ENCODE measurements at places on chromosomes 6 and 20.
A peak's percentile ranks its signal among the peaks of the same experiment; 100 is the strongest.

DNA sequence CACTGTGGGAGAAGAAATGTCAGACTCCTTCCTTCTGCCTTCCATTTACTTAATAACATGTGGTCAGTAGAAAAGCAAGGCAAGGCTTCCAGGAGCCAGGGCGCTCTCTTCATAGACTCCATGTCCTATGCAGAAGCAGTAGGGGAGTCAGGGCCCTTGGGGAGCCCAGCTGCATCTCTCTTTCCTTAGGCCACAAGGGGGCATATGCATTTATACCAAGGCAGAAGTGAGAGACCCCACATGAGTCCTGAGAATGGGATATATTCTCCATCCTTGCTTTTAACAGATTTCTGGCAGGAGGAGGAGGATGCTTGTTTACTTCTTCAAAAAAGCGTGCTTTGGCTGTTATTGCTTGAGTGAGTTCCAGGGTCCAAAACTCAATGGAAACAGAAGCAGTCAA is 198.5 kb downstream of the HIVEP2 start:
- peak; percentile 50 for DNase-seq

- no peak for DNase-seq
These were observed 23.3 kb downstream of the EDN1 start for GRCh38 chr6:12313306-12313991.

GRCh38 chr6:81889377-81890053 is 137.0 kb upstream of the TENT5A start:
- DNase-seq: no peak

DNA sequence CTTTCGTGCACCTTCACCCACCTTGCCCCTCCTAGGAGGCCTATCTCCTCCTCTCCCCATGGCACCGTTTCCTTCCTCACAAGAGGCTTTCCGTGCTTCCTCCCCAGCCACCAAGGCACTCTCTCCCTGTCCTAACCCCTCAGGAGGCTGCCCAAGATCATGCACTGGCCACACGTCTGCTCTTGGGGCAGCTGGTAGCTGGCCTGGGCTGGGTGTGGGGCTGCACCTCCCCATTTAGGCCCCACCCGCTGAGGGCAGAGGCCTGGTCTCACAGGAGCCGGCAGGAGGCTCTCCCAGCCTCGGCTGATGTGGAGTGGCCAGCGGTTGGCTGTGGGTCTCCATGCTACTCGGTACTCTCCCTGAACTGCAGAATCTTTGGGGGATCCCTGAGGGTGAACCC is 13.6 kb downstream of the NOL4L start:
- no peak for DNase-seq

DNA sequence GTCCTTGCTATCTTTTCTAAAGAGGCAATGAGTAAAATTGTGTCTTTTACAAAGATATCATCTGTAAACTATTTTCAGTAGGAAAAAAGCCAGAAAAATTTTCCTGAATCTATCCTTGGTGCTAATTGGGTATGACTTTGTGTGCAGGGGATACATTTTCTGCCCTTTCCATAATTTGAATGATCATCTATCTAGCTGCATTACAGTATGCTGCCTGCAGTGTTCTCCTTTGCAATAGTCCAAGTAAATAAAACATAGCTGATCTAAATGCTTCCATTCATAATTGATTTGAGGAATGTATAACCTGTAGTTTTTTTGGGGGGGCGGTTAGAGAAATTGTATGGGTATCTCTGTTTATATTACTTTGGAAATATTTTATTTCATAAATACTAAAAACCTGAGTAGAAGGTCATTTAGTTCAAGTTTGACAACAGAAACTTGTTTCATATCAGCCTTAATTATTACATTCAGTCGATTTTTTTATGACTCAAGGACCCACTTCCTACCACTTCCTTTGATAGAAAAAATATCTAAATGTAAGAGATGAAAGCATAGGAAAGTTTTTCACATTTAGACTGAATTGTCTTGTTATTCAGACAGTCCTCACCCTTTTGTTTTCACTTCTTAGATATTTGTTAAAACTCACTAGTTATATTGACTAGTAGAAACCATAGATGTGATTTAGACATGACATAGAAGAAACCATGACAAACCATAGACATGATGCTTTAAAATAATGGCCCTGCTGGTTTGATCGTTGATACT is 75.3 kb downstream of the AIG1 start:
- DNase-seq: no peak

GRCh38 chr6:164826831-164827468 is 482.5 kb downstream of the C6orf118 start:
- no peak for DNase-seq

DNA sequence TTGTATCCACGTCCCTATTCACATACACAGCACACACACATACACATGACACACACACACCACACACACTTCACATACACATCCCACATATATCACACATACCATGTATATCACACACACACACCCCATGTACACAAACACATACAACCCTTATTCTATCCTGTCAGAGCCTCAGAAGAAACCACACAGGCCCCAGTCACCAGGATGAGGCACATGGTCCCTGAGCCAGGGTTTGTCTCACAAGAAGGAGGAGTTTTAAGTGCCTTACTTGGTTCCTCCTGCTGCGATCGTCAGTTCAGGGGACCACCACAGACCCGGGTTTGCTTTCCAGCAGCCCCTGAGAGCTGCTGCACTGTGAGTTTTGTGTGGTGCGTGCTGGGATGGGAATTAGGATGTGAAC is 23.6 kb downstream of the BFSP1 start:
- DNase-seq: no peak

DNA sequence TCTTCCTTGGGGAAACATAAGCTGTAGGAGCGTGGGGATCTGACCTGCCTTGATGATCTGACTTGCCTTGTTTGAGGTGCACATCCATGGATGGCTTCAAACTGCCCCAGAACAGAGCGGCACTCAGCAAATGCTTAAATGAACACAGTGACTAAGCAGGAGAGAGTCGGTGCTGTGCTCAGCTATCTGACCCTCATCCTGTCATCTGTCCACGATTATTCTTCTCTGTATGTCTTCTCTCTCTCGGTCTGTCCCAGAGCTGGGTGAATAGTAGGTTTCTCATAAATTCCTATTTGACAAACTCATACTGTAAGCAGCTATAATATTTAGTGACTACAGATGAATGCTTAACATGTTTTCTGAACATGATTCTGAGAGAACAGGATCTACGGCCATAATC is 37.3 kb downstream of the TRAM2 start:
- DNase-seq: no peak

DNA sequence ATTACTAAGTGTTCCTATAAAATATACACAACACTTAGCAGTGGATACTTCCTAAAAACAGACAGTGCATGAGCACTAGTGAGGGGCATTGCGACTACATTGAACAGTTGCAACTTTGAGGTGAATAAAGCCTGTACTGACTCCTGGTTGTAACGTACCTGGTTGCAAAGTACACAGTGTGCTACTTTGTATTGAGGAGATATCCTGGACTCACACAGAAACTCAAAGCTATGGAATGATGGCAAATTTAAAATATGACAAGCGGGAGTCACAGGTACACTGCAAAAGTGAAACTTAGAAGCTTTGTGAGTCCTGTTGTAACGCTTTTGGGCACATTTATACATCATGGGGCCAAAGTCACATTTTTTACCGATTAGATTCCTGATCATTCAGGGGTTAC is 55.6 kb upstream of the HLA-A start:
- no peak for DNase-seq

GRCh38 chr20:19633985-19634384 is 124.1 kb upstream of the RIN2 start:
- no peak for DNase-seq

DNA sequence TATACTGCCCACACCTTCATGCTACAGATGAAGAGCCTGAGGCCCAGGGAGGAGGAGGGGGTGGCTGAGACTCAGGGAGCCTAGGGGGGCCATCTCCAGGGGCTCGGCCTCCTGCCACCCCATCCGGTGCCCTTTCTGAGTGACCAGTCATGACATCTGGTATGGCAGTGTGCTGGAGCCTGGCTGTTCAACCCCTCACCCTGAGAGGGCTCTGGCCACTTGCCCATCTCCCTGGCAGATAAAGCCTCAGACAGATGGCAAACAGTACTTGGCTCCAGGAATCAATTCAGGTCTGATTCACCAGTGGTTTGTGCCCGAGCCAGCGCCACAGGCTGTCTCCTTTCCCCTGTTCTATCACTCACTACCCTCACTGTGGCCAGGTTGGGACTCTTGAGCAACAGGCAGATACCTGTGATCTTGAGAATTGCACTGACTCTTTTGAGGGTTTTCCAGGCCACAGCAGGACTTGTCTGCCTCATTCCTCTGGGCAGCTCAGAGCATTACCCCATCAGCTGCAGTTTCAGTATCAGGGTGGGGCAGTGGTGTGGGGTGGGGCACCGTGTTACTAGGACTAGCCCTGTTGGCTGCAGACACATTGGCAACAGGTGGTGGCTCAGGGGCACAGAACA is 22.8 kb downstream of the SRSF3 start:
- peak; percentile 70 for DNase-seq

DNA sequence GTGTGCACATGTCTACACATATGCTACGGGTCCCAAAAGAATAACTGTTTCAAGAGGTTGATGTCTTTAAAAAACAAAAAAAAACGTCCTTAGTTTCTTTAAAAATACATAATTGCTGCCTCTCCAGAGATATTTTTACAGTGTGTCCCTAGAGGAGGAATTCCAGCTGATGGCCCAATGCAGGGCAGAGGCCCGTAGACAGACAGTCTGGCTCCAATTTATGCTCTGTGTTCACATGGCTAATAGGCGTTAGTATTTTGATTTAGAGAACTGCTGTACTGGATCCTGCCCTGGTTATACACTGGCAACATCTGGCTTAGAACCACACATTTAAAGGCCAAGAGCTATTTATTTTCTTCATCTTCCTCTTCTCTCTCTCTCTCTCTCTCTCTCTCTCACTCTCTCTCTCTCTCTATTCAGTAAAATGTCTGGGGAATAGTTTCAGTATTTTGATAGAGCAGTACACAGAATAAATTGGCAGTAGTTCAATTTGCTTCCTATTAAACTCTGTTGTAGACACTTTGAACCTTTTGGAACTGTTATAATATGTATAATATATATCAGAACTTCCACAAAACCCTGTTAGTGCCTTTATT is 260.6 kb downstream of the EYA4 start:
- DNase-seq: no peak

- DNase-seq: no peak
These were observed 2.6 kb downstream of the MAFB start for GRCh38 chr20:40686434-40686882.

- no peak for DNase-seq
These were observed 132.1 kb upstream of the FOXQ1 start for GRCh38 chr6:1179571-1180459.

DNA sequence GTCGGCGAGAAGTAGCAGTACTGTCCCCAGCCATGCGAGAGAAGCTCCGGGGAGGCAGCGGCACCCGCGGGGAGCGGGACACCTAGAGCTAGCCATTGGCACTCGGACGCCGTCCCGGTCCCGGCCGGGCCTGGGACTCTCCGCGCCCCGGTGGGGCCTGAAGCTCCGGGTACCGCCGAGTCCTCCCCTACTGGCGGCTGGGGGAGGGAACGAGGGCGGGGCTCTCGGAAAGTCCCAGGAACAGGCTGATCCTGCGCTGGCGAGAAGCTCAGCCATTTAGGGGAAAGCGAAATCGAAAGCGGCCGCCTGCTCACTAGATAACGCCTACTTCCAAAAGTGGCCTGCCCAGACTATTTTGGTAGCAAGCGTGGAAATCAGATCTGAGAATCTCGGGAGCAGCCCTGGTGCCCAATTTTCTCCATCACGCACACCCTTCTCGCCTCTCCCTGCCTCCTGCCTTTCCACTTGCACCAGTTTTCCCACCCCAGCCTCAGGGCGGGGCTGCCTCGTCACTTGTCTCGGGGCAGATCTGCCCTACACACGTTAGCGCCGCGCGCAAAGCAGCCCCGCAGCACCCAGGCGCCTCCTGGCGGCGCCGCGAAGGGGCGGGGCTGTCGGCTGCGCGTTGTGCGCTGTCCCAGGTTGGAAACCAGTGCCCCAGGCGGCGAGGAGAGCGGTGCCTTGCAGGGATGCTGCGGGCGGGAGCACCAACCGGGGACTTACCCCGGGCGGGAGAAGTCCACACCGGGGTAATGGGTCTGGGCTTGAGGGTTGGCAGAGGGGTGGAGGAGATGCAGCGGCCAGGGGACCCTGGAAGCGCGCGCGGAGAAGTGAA is at the start of the genes PSMB9 and TAP1:
Gene PSMB9, plus strand, starts transcription at position 652 of the 835 bp plus-strand sequence. Its CDS starts 38 bp downstream, at position 690.
Gene TAP1, minus strand, starts transcription at position 164 of the 835 bp plus-strand sequence. Its CDS starts 68 bp downstream, at position 96.
- DNase-seq: peak; percentile 91

DNA sequence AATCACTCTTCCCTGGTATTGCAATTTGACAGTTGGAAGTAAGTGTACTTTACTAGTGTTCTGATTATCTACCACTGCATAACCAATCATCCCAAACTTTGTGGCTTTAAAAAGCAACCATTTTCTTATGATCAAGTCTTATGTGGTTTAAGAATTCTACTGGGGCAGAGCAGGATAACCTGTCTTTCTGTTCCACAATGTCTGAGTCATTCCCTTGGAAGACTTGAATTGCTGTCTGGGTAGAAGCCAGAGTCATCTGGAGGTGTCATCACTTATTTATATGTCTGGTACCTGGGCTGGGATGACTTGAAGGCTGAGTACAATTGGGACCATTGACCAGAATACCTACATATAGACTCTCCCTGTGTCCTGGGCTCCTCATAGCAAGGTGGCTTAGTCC is 644.3 kb downstream of the HDGFL1 start:
- DNase-seq: no peak

DNA sequence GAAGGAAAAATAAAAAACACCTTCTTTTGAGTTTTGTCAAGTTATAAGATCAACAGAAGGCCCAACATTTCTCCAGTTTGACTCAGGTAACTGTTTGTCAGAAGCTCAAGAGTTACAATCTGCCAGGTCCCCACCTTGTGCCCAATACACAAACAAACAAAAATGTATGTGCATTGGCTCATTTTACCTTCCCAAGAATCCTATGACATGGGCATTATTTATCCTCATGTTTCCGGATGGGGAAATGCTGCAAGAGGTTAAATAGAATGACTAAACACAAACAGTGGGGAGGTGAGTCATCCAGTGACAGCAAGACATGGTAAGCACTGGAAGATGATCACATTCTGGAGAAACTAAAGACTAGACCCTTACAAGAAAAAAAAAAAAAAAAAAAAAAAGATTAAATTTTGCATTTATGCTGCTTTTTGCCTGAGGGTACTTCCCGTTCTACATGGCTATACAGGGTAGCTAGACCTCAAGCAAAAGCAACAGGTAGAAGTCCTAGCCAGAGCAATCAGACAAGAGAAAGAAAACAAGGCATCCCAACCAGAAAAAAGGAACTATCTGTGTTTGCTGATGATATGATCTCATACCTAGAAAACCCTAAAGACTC is 23.6 kb upstream of the ANKRD60 start:
- DNase-seq: peak; percentile 41

DNA sequence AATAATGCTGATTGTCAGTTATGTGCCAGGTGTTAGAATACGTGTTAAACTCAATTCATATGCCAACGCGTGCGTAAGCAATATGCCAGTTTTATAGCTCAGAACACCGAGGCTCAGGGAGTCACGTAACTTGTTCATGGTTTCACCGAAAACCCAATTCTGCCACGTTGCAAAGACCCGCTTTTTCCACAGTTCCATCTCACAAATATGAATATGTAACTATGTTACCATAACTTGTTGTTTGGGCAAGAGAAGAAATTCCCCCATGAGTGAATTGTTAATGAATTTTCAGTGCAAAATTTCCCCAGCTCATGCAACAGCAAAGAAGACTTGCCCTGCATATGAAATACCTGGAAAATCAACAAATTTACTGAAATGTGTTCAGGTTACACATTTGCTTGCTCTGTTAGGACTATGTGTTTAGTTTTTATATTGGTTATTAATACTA is 30.1 kb downstream of the SF3B5 start:
- no peak for DNase-seq

Measured in ACHN (cell line).